ENCODE measurements at places on chromosomes 12 and 14. TPM values are rescaled to one million over a fixed set of nuclear protein-coding genes. Genes with fewer than 3 reads are reported as not detected.

- no peak for DNase-seq
These were observed 289.8 kb downstream of the GRIN2B start for GRCh38 chr12:13691598-13691997.

Gene TNS2
- 76.0 TPM for total RNA-seq

Gene PITPNM2
- 6.5 TPM for total RNA-seq

DNA sequence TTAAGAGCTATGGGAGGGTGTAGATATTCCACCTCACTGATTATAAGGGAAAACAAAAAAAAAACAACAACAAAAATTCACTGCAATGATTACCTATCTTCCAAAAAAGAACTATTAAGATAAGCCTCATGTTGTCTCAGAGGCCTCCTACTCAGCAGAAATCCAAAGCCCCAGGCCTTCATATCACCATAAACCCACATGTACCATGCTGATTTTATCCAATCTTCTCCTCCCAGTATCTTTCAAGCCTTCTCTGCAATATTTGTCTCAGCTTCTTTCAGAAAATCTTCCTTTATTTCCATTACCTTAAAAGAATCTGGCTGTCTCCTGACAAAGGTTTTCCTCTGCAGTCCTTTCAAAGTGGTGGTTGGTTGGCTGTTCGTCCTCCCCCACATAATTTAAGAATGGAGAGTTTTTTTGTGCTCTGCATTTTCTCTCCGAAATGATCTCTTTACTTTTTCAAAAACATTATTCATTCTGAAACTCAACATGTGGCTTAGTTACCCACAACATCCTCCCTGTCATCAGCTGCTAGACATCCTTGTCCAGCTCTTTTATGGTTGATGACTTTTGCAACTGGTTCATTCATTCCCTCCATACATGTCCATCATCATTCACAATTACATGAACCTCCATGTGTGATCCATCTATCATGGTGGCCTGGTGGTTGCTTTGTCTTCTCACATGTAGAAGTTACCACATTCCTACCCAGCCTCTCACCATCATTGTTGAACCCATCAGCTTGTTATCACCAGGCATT, 2.9 kb upstream of the EPYC start:
- no peak for DNase-seq

DNA sequence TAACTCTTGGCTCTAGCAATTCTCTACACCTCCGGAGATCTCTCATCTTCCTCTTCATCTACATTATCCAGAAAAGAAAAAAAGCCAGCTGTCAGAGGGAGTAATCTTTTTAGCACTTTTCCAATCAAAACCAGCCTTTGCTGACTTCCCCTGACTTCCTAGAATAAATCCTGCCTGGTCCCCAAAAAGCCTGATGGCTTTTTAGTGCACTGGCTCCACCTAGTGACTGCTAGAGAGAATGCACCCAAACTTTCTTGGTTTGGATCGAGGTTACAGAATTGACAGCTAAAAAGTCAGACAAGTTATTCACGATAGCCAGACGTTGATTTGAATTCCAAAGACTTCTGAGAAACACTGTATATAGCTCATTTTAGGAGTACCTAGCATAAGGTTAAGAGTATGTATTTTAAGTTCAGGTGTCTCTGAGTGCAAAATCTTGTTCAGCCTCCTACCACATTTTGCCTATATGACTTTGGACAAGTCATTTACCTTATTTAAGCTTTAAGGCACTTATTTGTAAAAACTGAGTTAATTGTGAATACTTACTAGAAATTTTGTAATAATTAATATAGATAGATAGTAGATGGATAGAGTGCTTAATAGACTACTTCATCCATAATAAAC, 185.7 kb upstream of the GRIN2B start:
- peak; percentile 93 for DNase-seq

Gene MSI1
- under 0.01 TPM for total RNA-seq

- DNase-seq = no peak
These were observed 5.3 kb downstream of the SLC15A5 start for GRCh38 chr12:16272222-16272621.

DNA sequence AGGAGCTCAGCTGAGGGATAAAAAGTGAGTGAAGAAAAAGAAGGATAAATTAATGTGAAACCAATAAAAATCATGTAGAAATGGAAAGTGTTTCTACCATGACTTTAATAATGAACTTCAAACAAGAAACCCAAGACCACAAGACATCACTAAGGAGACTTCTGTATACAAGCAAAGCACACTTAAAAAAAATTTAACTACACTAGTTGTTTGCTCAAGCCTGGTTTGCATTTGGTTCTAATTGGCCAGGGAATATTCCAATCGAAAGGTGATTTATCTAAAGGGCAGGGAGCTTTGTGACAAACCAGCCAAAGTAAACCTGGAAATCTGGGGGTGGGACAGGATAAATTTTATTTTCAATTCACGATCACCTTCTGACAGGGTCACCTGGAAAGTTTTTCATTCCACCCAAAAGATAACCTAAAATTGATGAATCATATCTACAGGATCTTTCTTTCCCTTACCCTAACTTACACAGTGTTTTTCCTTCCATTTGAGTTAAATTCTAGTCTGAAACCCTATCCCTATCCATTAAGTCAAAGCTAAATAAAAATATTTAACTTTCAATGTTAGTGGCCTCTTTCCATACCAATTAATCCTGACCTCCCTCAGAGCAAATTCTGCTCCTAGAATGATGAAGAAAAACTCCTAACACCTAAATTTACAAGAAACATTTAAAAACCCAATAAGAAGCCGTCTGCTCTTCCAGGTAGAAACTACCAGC, 2.6 kb downstream of the EGLN3 start:
- DNase-seq = no peak

Gene RPS6KA5
- 1.4 TPM for total RNA-seq

DNA sequence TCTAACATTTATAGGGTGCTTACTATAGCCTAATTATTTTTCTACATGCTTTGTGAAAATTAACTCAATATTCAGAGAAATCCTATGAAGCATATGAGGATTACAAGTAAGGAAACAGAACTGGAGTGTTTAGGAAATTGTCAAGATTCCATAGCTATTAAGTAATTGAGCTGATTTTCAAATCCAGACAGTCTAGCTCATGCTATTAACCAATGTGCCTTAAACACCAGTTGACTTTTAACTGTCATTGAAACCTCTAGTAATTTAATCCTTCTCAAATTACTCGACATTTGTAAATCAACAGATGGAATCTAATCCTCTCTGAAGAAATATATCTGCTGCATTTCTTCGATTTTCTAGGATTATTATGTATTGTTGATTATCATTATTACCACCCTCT, 488.9 kb downstream of the MDGA2 start:
- no peak for DNase-seq

DNA sequence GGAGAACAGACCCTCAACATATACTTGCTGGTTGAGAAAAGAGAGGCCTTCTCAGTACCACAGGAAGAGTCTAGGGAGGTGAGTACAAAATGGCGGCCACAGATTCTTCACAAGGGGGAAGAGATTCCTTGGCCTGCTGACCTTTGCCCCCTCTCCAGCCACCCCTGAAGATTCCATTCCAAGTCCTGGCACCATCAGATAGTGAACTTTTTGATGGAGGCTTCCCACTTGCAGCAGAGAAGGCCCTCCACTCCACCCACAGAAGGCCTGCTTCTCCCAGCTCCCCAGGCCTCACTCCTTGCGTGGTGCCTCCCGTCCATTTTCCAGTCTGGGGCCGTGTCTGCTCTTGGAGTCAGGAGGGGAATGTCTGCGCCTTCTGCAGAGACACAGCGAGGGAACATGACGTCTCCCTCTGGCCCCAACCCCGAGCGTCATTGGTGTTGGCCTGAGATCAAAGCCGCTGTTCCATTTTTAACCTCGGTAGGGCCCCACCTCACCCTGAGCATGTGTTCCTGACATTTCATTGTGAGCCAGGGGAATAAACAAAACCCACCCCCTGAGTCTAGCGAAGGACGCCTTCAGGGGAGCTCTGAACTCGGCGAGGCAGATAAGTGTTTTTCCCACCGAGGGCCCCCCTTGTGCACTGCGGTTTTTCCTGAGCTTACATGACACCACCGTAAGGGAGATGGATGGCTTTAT, 268.7 kb upstream of the TBX3 start:
- no peak for DNase-seq

DNA sequence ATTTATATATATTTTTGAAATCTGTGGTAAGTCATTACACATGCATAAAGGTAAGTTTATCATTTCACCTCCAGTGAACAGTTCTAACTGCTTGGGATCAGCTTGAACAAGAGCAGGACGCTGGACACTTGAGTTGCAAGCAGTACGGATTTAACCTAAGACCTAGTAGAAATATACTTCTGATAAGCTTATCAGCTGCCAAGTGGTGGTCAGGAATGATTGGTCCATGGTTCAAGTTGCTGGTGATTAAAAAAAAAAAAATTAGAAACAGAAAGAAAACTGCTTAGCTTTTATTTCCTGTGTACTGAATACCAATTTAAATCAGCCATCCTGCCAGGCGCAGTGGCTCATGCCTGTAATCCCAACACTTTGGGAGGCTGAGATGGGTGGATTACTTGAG, 88.6 kb downstream of the AEBP2 start:
- no peak for DNase-seq

DNA sequence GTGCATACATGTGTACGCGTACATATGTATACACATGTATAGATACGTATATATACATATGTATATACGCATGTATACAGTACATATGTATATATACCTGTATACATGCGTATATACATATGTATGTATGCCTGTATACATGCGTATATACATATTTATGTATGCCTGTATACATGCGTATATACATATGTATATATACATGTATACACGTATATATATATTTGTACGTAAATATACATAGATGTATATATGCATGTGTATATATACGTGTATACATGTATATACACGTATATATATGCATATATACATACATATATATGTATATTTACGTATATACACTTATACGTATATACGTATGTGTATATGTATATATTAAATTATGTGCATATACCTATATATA, 93.9 kb upstream of the ABCD2 start:
- no peak for DNase-seq

DNA sequence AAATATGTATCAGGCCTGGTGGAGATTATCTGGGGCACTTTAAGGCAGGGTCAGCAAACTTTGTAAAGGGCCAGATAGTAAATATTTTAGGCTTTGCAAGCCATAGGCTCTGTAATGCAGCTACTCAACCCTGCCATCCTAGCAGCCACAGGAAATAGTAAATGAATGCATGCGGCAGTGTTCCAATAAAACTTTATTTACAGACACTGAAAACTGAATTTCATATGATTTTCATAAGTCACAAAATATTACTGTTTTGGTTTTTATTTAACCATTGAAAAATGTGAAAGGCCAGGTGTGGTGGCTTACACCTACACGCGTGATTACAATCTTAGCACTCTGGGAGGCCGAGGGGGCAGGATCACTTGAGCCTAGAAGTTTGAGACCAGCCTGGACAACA, 3.2 kb upstream of the CAMKK2 start:
- no peak for DNase-seq

Gene OR4K2
- total RNA-seq = not detected

GRCh38 chr14:34682787-34683321, 31.5 kb downstream of the CFL2 start:
- DNase-seq = no peak

Gene TGM1
- 0.36 TPM for total RNA-seq

Gene NELL2
- not detected for total RNA-seq

- DNase-seq = no peak
These were observed 8.6 kb downstream of the AK7 start for GRCh38 chr14:96400495-96400894.

DNA sequence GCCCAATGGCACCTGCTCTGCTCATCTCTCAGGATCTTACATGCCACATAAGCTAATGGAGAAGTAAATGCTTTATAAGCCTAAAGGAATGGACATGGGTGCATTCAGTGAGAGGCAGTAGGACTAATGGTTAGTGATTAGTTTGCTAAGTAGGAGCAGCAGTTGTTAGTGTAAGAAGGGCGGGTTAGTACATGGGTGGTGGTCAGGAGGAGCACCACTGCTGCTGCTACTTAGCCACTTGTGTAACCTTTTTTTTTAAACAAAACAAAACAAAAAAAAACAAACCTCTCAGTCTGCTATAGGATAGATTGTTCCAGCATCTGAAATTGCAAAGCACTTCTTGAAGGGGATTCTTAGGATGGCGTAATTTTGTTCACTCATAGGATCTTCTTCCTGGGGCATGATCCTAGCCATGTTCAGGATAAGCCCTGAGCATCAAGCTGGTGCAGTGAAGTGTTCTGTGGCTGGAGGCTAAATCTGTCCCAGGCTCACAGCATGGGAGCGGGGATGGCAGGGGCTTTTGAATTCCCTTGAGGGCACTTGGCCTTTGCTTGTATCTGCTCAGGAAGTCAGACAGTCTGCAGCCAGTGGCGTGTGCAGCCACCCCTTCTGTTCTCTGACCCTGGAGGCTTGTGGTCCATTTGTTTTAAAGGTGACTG, 63.6 kb downstream of the CHST11 start:
- DNase-seq = no peak

- DNase-seq = no peak
These were observed 127.4 kb downstream of the MGST1 start for GRCh38 chr12:16474801-16475200.

DNA sequence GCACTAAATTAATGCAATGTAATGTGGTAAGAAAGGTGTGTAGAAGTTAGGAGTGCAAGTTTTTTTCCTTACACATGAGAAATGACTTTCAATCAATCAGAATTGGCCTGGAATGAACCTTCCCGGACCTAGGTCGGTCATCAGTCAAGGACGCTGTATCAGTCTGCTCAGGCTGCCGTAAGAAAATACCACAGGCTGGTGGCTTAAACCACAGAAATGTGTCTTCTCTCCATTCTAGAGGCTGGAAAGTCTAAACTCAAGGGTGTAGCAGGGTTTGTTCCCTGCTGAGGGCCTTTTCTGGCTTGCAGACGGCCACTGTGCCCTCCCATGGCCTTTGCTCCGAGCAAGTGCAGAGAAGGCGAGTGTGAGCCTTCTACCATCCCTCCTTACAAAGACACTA, 86.6 kb upstream of the DYNC1H1 start:
- DNase-seq = no peak

DNA sequence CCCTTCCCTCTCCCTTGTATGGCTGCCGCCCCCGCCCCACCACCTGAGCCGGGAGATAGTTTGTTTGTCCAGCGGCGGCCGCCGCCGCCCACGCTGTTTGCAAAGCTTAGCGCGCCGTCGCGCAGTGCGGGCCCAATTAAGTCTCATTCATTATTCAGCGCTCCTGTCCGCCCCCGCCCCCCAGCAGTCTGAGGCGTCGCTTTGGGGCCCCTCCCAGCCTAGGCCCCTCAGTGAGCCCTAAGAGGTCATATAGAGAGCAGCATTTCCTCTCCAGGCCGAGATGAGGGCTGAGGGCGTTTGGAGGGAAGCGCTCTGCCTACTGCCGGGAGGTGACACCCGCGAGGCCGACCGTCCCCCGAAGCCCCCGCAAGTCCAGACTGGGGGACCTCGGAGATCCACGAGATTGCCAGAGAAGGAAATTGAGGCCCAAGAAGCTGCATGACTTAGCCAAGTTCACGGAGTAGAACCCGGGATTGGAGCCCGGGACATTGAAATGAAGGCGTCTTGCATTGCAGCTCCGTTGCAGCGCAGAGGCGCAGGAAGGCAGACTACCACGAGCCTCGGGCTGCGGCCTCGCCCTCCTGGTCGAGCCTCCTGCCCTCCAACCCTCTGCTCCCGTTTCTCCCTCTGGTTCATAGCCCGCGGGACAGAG, at the start of gene DNAJC22:
Gene DNAJC22, plus strand, starts transcription at position 230 of the 652 bp plus-strand sequence. CDS start 1,985 bp downstream, outside the sequence.
- peak; percentile 87 for DNase-seq

Data from osteoblast (primary cell).